Hair follicular keratinocyte (primary cell): ENCODE measurements at places on chromosomes 2 and 18. TPM values are rescaled to one million over a fixed set of nuclear protein-coding genes. Genes with fewer than 3 reads are reported as not detected.

Gene CIDEA
- total RNA-seq, result 3.9 and 6.5 TPM in 2 replicates

Gene ADRA2B
- total RNA-seq, result 0.08 TPM in 1 of 2 replicates, not detected in the other

Gene LIMS4
- not detected in 2 replicates for total RNA-seq

Gene SLC16A14
- 0.31 and 0.34 TPM in 2 replicates for total RNA-seq

Gene MEX3C
- 38.6 and 52.6 TPM in 2 replicates for total RNA-seq

Gene MC5R
- total RNA-seq, result not detected in 2 replicates

Gene EDAR
- not detected in 2 replicates for total RNA-seq

Gene ABCA12
- total RNA-seq, result 2.7 and 6.6 TPM in 2 replicates

Gene ICA1L
- total RNA-seq, result 0.42 and 1.8 TPM in 2 replicates

Gene FNDC4
- total RNA-seq, result 11.5 and 20.4 TPM in 2 replicates

Gene FBXO41
- 5.4 and 5.5 TPM in 2 replicates for total RNA-seq

Gene CTNNA2
- not detected in 2 replicates for total RNA-seq

Gene RAD51AP2
- total RNA-seq, result 0.04 and 0.08 TPM in 2 replicates

Gene IL1R2
- 12.9 and 33.0 TPM in 2 replicates for total RNA-seq

Gene RIT2
- not detected in 2 replicates for total RNA-seq

Gene NTSR2
- total RNA-seq, result not detected in 2 replicates

Gene TRIB2
- total RNA-seq, result 9.5 and 11.6 TPM in 2 replicates

Gene CPO
- total RNA-seq, result not detected in 2 replicates

Gene CERKL
- not detected in 2 replicates for total RNA-seq

Gene CFAP221
- total RNA-seq, result not detected in 2 replicates

Gene AGXT
- total RNA-seq, result not detected in 2 replicates
